ENCODE measurements at places on chromosomes 7 and 10.

- no peak for DNase-seq
These were observed 27.1 kb downstream of the CDHR3 start for GRCh38 chr7:105990141-105990540.

GRCh38 chr10:92811986-92812385 is 36.3 kb upstream of the EXOC6 start:
- no peak for DNase-seq

GRCh38 chr7:80601999-80602398 is 36.4 kb upstream of the CD36 start:
- no peak for DNase-seq

GRCh38 chr7:157814931-157815705 is 478.3 kb downstream of the DNAJB6 start:
- no peak for DNase-seq

- DNase-seq = no peak
These were observed 58.0 kb downstream of the GNAT3 start for GRCh38 chr7:80453699-80454340.

DNA sequence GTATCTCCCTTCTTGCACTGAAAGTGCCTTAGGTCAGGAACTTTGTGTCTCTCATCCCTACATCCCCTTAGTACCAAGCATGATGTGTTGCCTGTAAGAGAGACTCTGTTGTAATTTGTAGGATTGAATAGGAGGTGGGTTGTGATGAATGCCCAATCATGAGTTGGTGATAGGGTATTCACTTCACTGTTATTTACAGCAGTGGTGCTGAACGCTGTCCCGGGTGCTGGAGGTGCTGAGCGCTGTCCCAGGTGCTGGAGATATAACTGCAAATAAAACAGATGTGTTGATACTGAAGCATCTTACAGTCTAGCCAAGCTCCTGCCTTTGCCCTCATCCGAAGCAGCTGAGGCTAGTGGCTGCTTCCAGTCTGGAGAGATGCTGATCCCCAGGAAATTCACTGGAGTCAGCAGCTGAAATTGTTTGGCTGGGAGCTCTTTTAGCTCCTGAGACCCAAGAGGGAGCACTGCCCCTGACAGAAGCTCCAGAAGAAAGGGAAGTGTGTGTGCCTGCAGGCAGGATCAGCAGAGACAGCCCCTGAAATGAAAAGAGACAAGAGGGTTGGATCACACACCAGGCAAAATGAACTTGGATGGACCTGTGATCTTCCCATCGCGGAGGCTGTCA is 183.4 kb downstream of the SORCS3 start:
- DNase-seq = no peak

DNA sequence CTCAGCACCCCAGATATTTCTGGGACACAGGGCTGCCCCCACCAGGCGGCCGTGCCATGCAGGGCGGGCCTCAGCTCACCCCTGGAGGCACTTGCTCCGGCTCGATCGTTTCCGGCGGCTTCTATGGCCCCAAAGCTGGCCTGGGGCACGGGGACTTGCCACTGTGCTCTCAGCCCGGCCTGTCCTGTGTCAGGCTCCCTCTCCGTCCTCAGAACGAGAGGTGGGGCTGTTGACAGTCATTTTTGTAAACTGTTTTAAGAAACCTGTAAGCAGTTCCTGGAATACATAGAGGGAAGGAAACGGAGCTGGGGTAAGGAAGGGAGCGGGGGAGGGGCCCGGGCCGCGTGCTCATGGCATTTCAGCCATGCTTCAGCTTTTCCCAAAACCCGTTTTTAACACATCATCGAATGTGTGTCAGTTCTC is 30.7 kb upstream of the PRKAR1B start:
- no peak for DNase-seq

GRCh38 chr7:78677391-78677790 is 776.1 kb downstream of the MAGI2 start:
- DNase-seq = no peak

DNA sequence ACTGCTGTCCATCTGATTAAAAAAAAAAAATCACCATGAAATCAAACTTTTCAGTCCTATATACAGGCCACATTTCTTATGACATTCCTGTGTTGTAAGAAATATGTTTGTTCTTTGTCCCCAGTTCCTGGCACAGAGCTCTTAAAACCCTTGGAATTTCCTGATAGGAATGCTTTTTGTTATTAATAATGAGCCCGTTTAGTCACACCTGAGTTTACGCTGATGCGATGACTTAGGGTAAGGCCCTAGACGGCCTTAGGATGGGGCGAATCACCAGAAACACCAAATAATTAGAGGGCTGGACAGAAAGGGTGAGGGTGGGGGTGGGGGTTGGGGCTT is 17.5 kb downstream of the TSPAN15 start:
- DNase-seq = no peak

All from amygdala (tissue), 56 donors.